ENCODE measurements at places on chromosomes 3 and 15.

DNA sequence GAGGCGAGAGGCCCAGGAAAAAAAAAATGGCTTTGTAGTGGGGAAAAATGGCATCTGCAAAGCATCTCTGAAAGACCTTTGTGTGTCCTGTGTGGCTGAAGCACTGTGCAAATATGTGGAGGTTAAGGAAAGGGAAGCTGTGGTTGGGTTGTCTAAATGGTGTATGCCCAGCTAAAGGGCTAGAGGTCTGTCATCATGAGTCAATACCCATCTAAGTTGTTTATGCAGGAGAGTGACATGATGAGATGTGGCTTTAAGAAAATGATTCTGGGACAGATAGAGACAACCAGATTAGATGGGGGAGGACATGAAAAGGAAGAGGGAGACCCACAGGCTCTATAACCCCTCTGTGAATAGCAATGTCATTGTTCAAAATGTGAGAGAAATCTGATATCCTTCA, 280.7 kb downstream of the MFSD1 start:
- DNase-seq = no peak

DNA sequence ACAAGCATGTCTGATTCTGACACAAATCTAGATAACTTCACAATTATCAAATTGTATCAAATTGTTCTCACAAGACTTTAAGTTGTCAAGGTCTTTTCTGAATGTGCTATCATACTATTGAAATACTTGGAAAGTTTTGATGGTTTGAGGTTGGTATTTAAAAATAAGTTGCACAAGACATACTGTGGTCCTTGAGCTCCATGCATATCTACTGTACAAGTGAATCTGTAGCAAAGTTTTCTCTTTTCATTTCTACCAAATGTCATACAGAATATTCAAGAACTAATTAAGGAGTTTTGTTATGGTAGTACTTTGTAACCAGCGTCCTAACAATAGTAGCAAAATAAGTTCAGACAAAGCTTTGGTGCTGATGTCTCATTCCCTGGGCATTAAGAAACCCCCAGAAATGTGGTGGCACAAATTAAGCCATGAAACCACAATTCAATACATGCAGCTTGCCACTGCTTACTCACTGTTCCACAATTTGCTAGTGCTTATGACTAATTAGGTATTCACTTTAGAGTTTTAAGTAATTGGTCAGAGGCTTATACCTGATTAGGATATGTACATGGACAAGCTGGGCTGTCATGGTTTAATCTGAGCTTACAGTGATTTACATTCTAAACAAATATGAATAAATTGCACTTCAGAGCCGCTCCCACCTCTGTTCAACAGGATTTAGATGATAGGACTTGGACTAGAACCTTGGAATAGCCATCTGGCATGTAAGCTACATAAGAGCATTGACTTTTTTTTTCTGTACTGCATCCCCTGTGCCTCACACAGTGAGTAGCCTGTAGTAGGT, 8.8 kb downstream of the TBC1D23 start:
- DNase-seq = no peak

DNA sequence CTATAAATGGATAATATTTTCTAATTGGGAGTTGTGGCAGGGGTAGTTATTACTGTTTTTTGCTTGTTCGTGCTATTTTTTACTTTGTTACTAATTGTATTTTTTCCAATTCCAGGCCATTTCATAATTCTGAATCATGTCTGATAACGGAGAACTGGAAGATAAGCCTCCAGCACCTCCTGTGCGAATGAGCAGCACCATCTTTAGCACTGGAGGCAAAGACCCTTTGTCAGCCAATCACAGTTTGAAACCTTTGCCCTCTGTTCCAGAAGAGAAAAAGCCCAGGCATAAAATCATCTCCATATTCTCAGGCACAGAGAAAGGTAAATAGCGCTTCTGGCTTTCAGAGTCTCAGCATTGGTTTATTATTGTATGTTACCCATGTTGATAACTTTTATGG, 42.9 kb downstream of the PAK2 start:
- DNase-seq = no peak

- no peak for DNase-seq
Observed at GRCh38 chr3:174776123-174776522, 83.0 kb upstream of the NAALADL2 start.

DNA sequence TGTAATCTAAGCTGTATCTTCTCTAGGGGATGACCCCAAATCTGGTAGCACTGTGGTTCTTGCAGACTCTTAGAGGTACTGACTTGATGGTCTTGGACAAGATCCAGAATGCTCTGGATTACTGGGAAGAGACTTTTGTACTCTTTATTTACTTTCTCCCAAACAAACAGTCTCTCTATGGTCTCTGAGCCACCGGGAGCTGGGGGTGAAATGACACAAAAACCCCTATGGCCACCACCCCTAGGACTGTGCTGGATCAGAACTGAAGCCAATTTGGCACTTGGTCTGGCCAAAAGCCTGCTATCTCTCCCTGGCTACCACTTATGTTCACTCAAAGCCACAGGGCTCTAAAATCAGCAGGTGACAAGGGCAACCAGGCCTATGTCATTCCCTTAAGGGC, 50.2 kb upstream of the SI start:
- DNase-seq = no peak

DNA sequence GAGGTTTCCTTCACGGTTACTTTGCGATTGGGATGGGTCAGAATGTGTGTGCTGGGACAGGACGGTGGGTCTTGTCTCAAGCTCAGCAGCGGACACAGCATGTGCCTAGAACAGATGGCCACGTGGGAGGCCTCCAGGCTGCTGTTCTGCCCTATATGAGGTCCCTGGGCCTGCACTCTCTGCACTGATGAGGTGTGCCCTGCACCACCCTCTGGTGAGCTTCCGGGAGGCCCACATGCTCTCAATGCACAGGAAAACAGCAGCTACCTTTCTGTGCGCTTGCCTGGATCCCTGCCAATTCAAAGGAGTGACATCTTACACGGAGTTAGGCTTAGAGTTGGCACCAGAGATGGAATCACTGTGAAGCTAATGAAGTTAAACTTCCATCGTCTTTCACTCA, 59.8 kb downstream of the BOC start:
- no peak for DNase-seq

DNA sequence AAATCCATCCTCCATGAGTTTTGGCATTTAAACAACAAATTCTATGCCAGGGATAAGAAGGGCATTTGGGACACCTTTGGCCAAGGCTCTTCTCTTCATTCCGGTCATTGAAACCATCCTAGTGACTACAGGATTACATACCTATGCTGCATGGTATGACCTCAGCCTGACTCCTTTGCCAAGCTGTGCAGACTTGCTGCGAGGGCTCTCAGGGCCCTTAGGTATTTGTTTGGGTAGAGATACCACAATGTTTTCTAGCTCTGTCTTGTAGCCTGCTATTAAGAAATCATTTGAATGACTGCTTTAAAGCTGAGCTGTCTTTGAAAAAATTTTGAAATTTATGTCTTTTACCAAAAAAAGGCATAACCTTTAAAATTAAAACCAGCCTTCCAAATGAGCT, 749.8 kb upstream of the SGO1 start:
- no peak for DNase-seq

GRCh38 chr15:70272565-70273355, 175.0 kb upstream of the TLE3 start:
- DNase-seq = no peak

DNA sequence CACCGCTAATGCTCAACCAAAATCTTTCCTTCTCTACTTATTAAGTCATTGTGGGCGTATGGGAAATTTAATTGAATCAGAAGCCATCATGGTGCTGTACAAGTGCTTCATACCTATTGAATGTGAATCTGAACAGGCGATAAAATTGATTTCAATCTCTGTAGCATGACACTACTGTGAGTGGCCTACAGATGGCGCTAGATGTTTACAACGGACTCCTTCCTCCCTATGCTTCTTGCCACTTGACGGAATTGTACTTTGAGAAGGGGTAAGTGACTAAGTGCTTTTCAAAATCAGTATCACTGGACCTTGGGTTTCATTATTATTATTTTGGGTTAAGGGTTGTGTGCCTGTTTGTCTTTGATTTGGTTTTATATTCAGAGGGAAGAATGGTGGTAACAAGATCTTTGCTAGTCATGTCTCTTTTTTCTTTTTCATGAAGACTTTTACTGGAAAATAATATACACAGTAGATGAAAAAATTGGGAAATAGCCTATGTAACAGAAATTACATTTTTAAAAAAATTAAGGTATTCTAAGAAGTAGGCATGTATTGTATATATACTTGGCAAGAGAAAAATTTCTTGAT, 35.4 kb downstream of the ACP3 start:
- peak; percentile 70 for DNase-seq

DNA sequence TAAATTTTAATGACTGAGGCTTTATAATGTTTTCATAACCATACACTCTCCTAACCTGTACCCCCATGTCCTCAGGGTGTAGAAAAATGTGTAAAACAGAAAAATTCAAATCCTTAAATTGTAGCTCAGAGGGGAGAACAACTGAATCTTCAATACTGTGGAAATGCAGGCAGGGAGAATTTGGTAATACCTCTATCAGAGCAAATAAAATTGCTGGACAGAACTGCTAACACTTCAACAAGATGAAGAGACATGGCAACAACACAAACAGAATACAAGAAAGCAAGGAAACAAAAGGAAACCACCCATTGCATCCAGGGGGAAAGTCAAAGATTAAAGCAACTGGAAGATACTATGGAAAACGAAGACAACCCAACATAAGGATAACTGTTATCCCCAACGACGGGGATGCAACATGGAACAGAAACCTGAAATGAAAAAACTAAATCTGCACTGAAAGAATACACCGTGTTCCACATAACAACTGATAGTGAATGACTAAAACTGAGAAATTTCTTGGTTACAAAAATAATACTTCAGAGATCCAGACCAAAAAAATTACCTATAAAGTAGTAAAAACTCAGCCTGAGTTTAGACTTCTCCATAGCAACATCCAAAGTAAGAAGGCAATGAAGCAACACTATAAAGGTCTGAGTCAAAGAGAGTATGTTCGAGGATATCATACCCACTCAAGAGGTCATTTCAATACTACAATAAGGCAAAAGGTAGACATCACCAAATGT, 48.5 kb downstream of the HACD2 start:
- DNase-seq = no peak

DNA sequence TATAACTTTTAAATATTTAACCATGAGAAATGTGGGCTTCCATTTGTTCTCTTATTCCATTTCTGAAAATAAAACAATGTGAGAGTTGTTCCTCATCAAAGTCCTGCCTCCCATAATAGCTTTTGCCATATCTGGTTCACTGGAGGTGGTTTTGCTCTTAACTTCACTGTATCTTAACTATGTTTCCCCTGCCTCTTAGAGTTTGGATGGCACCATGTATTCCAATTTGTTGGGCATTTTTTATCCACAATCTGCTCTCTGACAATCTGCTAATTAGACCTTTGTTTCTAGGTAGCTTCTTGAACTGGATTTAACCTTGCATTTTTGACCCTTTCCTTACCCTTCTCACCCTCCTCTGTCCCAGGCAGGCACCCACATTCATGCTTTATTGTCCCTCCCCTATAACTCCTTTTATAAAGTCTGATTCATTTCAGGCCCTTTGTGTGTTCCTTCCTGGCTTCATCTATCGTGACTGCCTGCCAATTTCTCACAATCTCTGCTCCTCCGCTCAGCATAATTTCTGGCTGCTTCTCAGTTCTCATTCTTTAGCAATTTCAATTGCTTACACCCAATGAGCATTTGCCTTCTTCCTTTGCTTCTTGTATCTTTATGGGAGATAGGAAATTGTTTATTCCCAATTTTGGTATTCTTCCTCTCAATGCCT, 144.2 kb upstream of the ARHGEF26 start:
- DNase-seq = no peak

- no peak for DNase-seq
Observed at GRCh38 chr15:100308213-100308600, 33.6 kb downstream of the ADAMTS17 start.

DNA sequence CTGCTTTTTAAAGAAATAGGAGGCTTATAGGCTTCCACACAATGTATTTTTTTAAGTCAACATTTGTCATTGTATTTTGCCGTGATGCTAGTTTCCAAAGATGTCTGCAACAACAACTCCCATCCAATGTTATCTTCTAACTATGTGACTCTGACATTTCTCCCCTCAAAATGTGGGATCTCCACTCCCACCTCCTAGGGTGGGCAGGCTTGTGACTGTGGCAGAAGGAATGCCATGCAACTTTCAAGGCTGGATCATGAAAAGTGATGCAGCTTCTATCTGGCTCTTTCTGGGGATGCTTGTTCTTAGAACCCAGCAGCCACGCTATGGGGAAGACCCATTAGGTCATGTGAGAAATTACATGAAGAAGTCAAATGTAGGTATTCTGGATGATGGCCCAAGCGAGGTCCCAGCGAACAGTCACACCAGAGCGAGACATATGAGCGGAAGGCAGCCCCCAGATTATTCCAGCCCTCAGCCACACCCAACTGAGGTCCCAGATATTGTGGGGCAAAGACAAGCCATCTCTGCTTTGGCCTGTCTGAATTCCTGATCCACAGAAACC, 124.3 kb downstream of the BDH1 start:
- DNase-seq = no peak

- DNase-seq = peak; percentile 52
Observed at GRCh38 chr3:111668888-111669488, 73.8 kb upstream of the ZBED2 start.

DNA sequence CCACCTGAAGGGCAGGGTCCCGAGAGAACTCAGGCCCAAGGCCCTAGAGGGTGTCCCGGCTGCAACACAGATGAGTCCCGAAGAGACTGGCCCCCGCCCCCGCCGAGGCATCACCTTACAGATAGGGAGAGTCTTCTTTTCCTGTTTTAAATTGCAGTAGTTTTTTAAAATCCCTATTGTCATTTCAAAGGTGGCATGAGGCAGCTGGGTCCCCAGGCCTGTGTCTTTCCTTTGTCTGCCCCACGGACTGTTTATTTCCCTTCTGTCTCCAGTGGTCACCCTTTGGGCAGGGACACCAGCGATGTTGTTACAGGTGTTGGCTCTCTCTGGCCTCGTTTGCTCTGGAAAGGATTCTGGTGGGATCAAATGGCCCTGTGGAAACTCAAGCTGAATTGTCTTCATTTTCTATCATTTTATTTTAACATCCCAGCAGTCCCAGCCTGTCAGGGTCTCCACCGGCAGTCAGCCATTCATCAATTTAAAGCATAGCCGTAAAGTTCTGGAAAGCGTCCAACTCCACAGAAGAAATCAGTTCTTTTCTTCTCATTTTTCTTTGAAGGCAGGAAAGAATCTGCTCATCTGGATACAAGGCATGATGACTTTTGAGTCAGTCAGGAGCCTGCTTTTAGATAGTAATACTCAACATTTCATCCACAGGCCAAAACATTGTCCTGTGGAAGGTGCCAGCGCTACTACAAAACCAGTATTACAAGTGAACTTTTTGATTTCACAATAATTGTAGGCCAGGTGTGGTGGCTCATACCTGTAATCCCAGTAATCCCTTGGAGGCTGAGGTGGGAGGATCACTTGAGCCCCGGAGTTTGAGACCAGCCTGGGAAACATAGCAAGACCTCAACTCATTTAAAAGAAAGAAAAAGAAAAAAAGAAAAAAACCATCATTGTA, 96.2 kb downstream of the HES1 start:
- DNase-seq = no peak

DNA sequence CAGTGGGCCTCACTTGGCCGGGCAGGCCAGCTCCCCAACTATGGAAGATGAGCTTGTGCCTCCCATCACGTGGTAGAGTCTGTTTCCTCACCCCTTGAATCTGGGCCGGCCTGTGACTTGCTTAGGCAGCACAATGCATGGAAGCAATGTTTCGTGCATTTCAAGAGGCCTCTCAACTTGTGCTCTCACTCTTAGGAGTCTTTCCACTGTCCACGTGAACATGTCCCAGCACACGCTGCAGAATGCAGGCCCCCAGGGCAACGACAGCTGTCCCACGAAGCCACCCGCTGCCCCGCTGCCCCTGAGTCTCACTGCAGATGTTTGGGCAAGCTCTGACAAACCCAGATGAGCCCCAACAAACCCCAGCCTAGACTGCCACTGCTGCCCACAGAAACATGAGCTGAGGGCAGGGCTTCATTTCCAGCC, 27.2 kb upstream of the SLC41A3 start:
- no peak for DNase-seq

Measured in CD4-positive, alpha-beta T cell treated with Interleukin-15 for 4 hours (primary cell).